ENCODE measurements at places on chromosomes 2 and 18.
A peak's percentile ranks its signal among the peaks of the same experiment; 100 is the strongest.

GRCh38 chr2:66843847-66844246 lies 408.9 kb downstream of the MEIS1 start:
- DNase-seq, result no peak

DNA sequence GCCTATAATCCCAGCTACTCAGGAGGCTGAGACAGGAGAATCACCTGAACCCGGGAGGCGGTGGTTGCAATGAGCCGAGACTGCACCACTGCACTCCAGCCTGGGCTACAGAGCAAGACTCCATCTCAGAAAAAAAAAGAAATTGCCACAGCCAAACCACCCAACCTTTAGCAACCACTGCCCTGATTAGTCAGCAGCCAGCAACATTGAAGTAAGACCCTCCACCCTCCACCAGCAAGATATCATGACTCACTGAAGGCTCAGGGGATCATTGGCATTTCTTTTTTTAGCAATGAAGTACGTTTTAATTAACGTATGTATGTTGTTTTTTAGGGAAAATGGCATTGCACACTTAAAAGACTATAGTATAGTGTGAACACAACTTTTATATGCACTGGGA lies 349.1 kb upstream of the ACVR2A start:
- DNase-seq, result no peak

- DNase-seq, result no peak
These were observed 371.6 kb upstream of the LRP1B start for GRCh38 chr2:142502402-142502801.

DNA sequence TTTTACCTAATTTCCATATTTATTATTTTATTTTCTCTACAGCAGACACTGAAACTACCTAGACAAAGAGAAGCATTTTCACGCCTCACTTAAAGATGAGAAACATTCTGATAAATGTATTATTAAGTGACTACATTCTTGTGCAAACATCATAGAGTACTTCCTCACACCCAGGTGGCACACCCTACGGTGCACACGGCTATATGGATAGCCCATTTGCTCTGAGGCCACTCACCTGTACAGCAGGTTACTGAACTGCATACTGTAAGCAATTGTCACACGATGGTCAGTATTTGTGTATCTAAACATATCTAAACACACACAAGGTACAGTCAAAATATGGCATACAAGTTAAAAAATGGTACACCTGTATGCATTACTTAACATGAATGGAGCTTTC lies 481.4 kb downstream of the CMPK2 start:
- DNase-seq, result no peak

DNA sequence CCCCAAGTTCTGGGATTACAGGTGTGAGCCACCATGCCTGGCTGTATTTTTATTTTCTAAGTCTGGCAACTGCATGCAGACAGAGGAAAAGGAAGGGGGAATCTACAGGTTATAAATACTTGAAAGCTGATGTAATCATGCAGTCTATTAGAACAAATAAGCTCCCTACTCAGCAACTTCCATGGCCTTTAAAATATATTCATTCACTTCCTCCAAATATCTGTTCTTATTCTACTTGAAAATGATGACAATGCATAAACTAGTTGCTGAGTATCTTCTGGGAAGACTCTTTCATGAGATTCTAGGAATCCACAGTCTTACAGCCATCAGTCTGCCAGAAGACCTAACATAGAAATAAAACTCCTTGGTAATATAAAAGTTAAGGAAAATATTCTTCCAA lies 66.9 kb upstream of the NCKAP5 start:
- no peak for DNase-seq

- no peak for DNase-seq
These were observed 104.8 kb upstream of the CAPN13 start for GRCh38 chr2:30912056-30912455.

DNA sequence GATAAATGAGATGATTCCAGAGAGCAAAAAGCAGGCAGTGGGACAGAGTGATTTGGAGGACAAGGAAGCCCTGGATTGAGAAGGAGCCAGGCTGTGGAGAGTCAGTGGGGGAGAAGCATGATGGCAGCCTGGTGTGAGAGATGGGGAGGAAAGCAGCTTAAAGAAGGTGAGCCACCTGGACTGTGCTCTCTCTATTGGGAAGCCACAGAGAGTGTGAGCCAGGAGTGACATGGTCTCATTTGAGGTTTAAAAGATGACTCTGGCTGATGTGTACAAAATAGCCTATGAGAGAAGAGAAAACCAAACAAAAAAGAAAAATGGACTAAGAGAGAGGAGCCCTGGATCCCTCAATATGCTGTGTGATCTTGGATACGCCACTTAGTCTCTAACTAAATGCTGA lies 12.9 kb upstream of the EPAS1 start:
- DNase-seq, result no peak

DNA sequence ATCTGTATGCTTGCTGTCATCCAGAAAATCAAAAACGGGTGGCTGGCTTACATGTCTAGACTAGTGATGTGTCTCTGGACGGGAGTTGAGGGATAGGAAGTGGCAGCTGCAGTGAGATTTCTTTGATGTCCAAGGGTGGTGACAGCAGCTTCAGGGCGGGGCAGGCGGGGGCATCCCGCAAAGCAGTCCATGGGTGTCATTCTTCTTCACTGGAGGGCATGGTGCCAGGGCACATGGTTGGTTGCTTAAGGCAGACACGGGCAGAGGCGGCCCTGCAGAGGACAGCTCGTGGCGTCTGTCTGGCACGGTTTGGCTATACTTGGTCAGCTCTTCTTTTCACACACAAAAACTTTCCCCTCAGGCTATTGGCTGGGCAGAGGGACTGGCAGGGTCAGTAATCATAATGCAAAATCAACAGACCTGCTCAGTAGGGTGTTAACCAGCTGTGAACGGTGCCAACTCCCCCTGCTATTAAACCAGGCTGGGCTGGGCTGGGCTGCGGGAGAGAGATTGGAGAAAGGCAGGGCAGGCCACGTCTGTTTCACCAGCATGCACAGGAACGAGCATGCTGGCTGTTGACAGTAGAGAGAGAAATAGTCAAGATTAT lies 63.7 kb downstream of the COL4A3 start:
- DNase-seq, result no peak

DNA sequence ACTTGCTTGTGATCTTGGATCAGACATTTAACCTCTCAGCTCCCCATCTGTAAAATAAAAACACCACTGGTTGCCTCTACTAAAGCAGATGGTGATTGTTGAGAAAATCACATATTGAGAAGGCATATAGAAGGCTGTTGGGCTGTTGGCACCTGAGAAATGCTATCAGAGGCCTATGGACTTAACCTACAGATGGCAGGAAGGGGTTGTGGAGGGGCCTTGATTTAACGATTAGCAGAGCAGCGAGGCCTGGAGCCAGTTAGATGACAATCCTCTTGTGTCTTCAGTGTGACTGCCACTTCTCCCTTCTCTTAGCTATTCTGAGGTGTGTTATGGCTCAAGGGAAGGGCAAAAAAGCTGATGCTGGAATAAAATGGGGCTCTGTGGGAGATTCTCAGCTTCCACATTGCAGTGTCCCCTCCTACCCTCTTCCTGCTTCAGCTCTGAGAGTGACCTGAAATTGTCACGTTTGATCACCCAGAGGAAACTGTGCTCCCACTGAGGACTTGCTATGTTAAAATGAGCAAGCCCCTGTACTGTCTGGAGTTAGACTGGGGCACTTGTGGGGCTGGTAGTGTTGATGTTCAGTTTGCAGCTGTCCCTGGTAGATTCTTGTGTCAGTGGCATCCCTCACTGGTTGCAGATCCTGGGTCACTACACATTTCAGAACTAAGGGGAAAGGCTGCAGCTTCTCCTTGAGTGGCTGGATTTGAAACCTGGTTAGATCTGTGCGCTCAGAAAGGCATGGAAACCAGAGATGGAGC lies 31.5 kb downstream of the CXCR4 start:
- no peak for DNase-seq

DNA sequence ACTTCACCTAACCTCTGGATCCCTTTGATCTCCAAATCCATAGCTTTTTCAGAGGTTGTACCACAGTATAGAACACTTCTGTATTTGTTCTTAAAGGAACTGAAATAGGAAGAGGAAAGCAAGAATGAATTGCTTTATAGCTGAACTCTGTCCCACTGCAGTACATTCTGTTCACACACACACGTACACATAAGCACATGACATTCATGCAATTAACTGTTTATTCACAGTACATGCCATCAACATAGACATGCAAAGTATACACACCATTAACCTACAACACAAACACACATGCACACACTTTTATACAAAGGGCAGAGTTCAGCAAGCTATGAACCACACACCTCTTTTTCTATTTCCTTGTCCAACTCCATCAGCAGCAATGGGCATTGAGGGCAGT lies 43.2 kb downstream of the MRPL33 start:
- no peak for DNase-seq

- DNase-seq, result peak; percentile 21
These were observed 55.3 kb upstream of the B3GNT2 start for GRCh38 chr2:62140426-62141141.

GRCh38 chr2:199883474-199884212 lies 27.4 kb upstream of the C2orf69 start:
- no peak for DNase-seq

GRCh38 chr2:227407591-227408151 lies 19.9 kb upstream of the SCYGR1 start:
- DNase-seq, result no peak

GRCh38 chr2:172285010-172285621 lies 142.3 kb upstream of the ITGA6 start:
- DNase-seq, result no peak

DNA sequence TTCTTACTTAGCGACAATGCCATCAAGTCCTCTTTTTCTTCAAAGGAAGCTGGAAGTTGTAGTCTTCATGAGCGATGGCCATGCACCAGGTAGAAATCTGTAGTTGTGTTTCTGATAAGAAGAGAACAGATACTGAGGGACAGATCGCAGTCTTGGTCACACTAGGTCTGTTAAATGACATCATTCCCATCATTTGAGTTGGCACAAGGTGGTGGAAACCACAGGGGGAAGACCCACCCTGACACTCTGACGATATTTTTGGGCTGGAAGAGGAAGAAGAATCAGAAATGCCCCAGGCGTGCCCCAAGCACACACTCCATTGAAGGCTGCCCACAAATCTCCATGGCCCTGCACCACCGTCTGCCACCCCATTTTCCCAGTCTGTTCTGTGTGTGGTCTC lies 89.0 kb upstream of the BOD1L2 start:
- DNase-seq, result no peak

DNA sequence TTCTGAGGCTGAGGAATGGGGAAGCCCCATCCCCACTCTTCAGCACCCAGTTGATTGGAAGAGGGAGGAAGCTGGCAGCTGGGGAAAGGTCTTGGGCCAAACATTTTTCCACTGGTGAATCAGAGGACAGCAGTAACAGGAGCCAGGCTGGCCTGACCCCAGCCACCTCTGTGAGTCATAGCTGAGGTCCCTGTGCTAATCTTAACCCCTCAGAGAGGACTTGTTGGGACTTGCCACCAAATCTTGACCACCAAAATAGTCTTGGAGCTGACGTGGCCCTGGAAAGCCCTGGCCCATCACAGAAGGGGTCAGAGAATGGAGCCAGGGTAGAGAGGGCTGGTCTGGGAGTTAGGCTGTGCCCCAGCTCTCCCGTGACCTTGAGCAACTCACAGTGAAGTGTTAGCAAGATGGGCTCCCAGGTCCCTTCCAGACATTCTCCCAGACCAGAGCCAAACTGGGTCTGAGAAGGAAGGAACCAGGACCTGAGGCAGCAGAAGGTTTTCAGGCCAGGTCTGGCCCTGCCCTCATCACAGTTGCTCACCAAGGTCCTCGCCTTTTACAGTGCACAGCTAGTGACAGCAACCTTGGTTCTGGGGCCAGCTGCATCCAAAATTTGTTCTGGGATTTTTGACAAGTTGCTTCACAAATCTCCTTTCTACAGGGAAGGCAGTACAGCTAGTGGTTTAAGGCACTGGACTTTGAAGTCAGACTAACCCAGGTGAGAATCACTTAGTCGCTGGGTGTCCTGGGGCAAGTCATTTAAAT lies 266.6 kb downstream of the CYP26B1 start:
- DNase-seq, result no peak

GRCh38 chr2:149094217-149095015 lies 55.9 kb downstream of the LYPD6B start:
- no peak for DNase-seq

GRCh38 chr2:200964498-200964897 lies 1.0 kb upstream of the ORC2 start:
- DNase-seq, result no peak

DNA sequence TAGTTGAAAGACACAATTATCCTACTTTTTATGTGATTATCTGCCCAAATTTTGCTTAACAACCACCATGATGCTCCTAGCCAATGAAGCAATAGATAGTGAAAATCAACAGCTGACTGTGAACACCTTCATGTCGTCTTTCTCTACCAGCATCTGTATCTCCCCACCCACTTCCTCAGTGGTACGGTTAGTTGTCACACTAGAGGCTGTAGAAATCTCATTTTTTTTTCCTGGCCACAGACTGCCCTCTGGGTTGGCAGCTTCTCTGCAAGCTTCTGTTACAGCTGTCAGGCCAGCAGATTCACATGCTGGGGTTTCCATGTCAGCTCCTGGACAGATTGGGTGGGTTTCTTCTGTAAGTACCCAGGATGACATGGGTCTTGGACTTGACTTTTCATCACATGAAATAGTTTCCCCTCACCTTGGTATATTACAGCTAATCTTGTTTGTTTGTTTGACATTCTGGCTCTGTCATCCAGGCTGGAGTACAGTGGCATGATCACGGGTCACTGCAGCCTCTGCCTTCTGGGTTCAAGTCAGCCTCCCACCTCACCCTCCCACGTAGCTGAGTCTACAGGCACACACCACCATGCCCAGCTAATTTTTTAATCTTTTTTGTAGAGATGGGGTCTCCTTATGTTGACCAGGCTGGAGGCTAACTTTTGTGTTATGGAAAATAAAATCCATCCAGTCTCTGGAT lies 24.3 kb downstream of the STAT4 start:
- DNase-seq, result no peak

DNA sequence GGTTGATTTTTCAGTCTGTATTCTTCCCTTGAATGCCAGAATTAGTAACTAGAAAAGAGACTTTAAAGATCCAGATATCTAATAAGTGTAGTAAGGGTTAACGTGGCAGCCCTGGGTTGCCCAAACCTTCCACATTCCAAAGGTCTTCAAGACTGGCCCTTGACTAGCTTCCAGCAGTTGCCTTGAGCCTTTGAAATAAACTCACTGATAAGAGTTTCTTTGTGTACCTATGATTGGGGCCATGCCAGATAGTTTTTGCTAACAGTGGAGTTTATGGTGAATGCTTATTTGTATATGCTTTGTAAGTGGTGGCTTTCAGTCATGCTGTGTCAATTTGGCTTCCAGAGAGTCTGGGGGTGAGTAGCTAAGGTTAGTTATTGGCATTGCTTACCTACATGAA lies 722.3 kb downstream of the RNF144A start:
- DNase-seq, result no peak

- DNase-seq, result no peak
These were observed 180.4 kb downstream of the CYRIA start for GRCh38 chr2:16485251-16485650.

DNA sequence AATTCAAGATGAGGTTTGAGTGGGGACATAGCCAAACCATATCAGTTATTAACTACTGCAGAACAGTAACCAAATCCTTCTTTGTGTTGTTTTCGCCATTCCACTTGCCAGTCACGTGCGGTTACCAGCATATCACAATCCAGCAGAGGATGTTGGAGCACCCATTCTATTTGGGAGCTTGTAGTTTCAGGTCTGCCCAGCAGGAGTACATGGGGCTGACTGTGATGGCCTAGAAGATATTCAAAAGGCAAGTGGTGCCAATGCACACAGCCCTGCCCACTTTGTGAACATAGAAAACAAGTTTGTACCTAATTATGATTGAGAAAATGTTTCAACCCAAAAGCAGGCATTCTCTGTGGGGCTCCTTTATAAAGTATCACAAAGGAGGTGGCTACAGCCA lies 57.0 kb downstream of the ZNF519 start:
- DNase-seq, result no peak

GRCh38 chr2:70247364-70248180 lies 856 bp downstream of the TIA1 start:
- DNase-seq, result no peak

Measured in thymus (tissue), 14 donors.